Tibial nerve (tissue), 4 donors: ENCODE measurements at places on chromosomes 4 and X. TPM values are rescaled to one million over a fixed set of nuclear protein-coding genes. Genes with fewer than 3 reads are reported as not detected.

GRCh38 chrX:40439625-40440532 lies 140.9 kb upstream of the ATP6AP2 start:
- H3K4me1 ChIP-seq, result no peaks in the 10 kb centered on the region
- no peak overlapping the region for H3K4me3 ChIP-seq
- H3K27me3 ChIP-seq, result peaks cover 3% of the 10 kb centered on the region
- peak overlapping the region; percentile 14 for H3K27ac ChIP-seq
- H3K36me3 ChIP-seq, result no peaks in the 10 kb centered on the region

Gene WAS
- 32.7 TPM for total RNA-seq

Gene LRP2BP
- 3.6 TPM for total RNA-seq

Gene MAGEB1
- total RNA-seq, result not detected

GRCh38 chr4:42570221-42570620 lies 86.7 kb downstream of the ATP8A1 start:
- DNase-seq, result no peak
- H3K27ac ChIP-seq, result no peak overlapping the region
- H3K4me3 ChIP-seq, result no peak overlapping the region
- no peaks in the 10 kb centered on the region for H3K27me3 ChIP-seq
- H3K4me1 ChIP-seq, result no peaks in the 10 kb centered on the region

GRCh38 chrX:50627696-50628095 lies 157.1 kb upstream of the DGKK start:
- peaks cover 22% of the 10 kb centered on the region for H3K27me3 ChIP-seq
- no peak for DNase-seq
- H3K36me3 ChIP-seq, result no peaks in the 10 kb centered on the region
- H3K4me3 ChIP-seq, result no peak overlapping the region

Gene C4orf51
- not detected for total RNA-seq

- peaks cover 69% of the 10 kb centered on the region for H3K4me1 ChIP-seq
- no peak overlapping the region for H3K4me3 ChIP-seq
- H3K36me3 ChIP-seq, result no peaks in the 10 kb centered on the region
- DNase-seq, result no peak
Measured at GRCh38 chr4:85725721-85726170, 250.8 kb downstream of the ARHGAP24 start.

- no peaks in the 10 kb centered on the region for H3K36me3 ChIP-seq
- H3K27me3 ChIP-seq, result no peaks in the 10 kb centered on the region
- no peak for DNase-seq
- peak overlapping the region; percentile 35 for H3K4me3 ChIP-seq
Measured at GRCh38 chr4:150679018-150679764, 97.2 kb downstream of the MAB21L2 start.

DNA sequence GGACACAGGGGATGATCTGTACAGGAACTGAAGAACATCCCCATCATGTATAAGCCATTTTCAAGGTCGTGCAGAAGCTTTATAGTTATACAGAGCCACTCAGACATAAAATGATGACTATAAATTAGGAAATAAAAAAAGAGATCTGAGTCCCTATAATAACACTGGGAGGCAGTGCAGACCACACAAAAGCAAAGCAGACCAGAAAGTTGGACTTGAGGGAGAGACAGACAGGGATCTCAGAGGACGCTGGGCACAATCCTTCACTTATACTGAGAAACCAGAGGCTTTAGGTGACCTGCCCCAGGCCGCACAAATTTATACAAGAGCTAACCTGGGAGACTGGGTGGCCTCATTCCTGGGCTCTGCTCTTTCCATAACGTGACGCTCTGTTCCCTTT lies 70.5 kb downstream of the HADH start:
- peak; percentile 13 for DNase-seq
- H3K4me1 ChIP-seq, result no peaks in the 10 kb centered on the region
- no peak overlapping the region for H3K4me3 ChIP-seq
- H3K36me3 ChIP-seq, result no peaks in the 10 kb centered on the region
- H3K27ac ChIP-seq, result no peak overlapping the region
- no peaks in the 10 kb centered on the region for H3K27me3 ChIP-seq

GRCh38 chrX:34197946-34198345 lies 65.8 kb upstream of the FAM47A start:
- H3K36me3 ChIP-seq, result no peaks in the 10 kb centered on the region
- no peak for DNase-seq
- H3K27ac ChIP-seq, result no peak overlapping the region
- H3K27me3 ChIP-seq, result peaks cover 3% of the 10 kb centered on the region
- H3K4me3 ChIP-seq, result no peak overlapping the region

- no peaks in the 10 kb centered on the region for H3K27me3 ChIP-seq
- no peak overlapping the region for H3K4me3 ChIP-seq
- no peaks in the 10 kb centered on the region for H3K36me3 ChIP-seq
- no peak overlapping the region for H3K27ac ChIP-seq
Measured at GRCh38 chr4:109094056-109094455, 208.4 kb downstream of the COL25A1 start.

- no peaks in the 10 kb centered on the region for H3K27me3 ChIP-seq
- no peak overlapping the region for H3K27ac ChIP-seq
- H3K4me3 ChIP-seq, result no peak overlapping the region
Measured at GRCh38 chrX:68238568-68238967, 194.7 kb downstream of the OPHN1 start.

DNA sequence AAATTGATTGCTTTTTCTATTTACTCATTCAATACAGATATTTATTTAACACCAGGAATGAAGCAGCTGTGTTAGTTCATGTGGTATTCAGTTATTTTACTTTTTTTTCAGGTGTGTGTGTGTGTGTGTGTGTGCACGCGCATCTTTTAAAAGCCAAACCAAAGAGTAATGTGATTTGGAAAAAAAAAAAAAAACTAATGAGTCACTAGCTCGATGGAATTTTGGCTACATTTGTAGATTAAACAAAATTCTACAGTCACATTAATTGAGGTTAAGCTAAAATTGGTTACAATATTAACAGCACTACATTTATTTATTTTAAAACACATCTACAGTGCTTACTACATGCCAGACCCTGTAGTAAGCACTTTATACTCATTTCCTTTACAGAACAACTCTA lies 66.8 kb downstream of the HHIP start:
- H3K27ac ChIP-seq, result no peak overlapping the region
- no peak for DNase-seq
- no peaks in the 10 kb centered on the region for H3K36me3 ChIP-seq
- no peaks in the 10 kb centered on the region for H3K27me3 ChIP-seq
- no peak overlapping the region for H3K4me3 ChIP-seq

DNA sequence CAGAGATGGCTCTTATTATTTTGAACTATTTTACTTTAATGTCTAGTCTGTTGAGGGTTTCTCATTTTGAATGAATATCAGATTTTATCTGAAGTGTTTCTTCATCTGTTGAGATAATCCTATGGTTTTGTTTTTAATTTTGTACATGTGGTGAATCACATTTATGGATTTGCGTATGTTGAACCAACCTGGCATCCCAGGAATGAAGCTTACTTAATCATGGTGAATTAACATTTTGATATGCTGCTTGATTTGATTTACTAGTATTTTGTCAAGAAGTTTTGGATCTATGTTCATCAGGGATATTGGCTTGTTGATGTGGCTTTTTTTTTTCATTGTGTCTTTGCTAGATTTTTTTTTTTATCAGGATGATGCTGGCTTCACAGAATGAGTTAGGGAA lies 2390.9 kb downstream of the PCDH7 start:
- no peaks in the 10 kb centered on the region for H3K36me3 ChIP-seq
- H3K4me1 ChIP-seq, result no peaks in the 10 kb centered on the region
- no peak overlapping the region for H3K27ac ChIP-seq
- DNase-seq, result no peak
- no peaks in the 10 kb centered on the region for H3K27me3 ChIP-seq
- H3K4me3 ChIP-seq, result no peak overlapping the region

DNA sequence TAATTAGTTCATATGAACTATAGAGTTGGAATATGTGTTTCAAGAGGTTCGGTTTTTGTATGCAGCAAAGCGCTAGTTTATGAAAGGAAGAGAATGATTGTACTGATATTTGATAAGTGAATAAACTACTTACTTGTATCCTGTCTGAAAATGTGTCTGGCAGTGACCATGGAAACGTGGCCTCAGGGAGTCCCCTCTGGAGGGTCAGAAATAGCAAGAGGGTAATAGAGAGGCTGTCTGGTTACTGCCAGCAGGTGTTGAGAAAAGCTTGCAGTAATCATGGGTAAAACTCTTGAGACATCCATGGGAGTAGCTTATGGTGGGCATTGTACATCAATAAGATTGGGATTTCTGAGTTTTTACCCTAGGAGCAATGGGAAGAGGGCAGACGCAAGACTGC lies 77.1 kb downstream of the DCLK2 start:
- H3K4me1 ChIP-seq, result no peaks in the 10 kb centered on the region
- H3K27me3 ChIP-seq, result no peaks in the 10 kb centered on the region
- H3K4me3 ChIP-seq, result no peak overlapping the region
- no peak overlapping the region for H3K27ac ChIP-seq

GRCh38 chr4:16739997-16740624 lies 158.3 kb downstream of the LDB2 start:
- H3K4me1 ChIP-seq, result no peaks in the 10 kb centered on the region
- H3K27me3 ChIP-seq, result no peaks in the 10 kb centered on the region
- DNase-seq, result no peak
- H3K4me3 ChIP-seq, result no peak overlapping the region

DNA sequence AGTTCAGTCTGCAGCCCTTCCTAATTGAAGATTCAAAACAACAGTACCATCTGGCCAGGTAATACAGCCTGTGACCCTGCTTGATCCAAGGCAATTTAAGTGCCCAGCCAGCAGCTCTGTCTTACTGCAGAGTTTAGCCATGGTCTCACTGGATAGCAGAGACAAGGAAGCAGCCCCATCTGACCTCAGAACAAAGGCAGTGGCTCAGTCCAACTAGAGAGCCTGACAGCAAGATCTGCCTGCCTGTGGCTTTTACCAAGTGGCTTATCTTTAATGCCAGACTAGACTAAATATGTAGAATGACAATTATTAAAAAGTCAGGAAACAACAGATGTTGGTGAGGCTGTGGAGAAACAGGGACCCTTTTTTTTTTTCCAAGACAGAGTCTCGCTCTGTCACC lies 293.4 kb downstream of the DTHD1 start:
- no peaks in the 10 kb centered on the region for H3K27me3 ChIP-seq
- no peaks in the 10 kb centered on the region for H3K4me1 ChIP-seq
- no peak for DNase-seq
- H3K27ac ChIP-seq, result no peak overlapping the region
- no peaks in the 10 kb centered on the region for H3K36me3 ChIP-seq
- H3K4me3 ChIP-seq, result no peak overlapping the region

DNA sequence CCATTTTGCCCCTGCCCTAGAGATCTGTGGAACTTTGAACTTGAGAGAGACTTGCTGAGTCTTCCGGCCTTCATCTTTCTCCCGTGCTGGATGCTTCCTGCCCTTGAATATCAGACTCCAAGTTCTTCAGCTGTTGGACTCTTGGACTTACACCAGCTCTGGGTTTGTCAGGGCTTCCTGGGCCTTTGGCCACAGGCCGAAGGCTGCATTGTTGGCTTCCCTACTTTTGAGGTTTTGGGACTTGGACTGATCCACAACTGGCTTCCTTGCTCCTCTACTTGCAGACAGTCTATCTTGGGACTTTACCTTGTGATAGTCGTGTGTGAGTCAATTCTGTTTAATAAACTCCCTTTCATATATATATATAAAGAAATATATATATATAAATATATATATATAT lies 1071.0 kb downstream of the ADGRL3 start:
- no peak overlapping the region for H3K4me3 ChIP-seq
- H3K36me3 ChIP-seq, result no peaks in the 10 kb centered on the region
- H3K27ac ChIP-seq, result no peak overlapping the region
- DNase-seq, result no peak

Gene NXF3
- total RNA-seq, result 0.84 TPM

DNA sequence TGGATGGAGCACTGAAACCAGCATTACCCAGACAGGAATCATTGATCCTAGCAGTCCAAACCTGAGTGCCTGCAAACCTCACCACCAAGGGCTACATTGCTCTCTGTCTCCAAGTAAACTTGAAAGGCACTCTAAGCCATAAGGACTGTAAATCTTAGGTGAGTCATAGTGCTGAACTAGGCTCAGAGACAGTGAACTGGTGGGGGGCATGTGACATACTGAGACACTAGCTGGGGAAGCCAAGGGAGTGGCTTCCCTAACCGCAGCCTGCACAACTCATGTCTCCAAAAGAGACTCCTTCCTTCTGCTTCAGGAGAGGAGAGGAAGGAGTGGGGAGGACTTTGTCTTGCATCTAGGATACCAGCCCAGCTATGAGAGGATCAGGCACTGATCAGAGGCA lies 235.5 kb upstream of the ACTRT1 start:
- no peak overlapping the region for H3K27ac ChIP-seq
- no peaks in the 10 kb centered on the region for H3K4me1 ChIP-seq
- no peaks in the 10 kb centered on the region for H3K27me3 ChIP-seq
- DNase-seq, result no peak
- no peak overlapping the region for H3K4me3 ChIP-seq
- H3K36me3 ChIP-seq, result no peaks in the 10 kb centered on the region

DNA sequence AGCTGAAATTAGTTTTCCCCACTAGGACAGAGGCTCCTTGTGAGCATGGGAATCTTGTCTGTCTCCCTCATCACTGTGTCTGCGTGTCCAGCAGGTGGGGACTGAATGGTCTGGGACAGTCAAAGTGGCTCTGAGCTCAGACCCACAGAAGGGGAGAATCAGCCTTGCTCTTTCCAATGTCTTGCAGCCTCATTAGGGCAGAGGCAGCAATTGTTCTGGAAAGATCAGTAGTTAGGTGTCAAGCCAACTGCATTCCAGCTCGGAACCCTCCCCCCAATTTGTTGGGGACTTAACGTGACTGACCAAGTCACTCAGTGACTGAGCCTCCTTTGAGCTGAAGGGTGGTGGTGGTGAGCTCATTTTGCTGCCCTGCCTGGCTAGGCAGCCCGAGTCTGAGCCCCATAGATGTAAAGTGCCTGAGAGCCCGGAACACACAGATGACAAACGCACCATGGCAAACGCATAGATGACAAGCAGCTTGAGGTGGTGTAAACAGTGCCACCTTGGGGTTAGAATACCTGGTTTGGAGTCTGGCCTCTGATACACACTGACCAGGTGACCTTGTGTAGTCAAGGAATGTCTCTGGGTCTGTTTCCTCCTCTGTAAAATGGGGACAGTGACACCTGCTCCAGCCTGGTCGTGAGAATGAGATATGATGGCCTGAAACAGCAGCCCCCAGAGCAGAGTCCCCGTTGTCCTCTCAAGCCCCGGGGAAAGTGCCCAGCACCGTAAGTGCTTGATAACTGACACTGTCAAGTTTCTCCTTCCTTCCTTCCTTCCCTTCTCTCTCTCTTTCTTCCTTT lies 2.7 kb upstream of the SORCS2 start:
- H3K36me3 ChIP-seq, result no peaks in the 10 kb centered on the region
- no peak overlapping the region for H3K4me3 ChIP-seq
- H3K27me3 ChIP-seq, result peaks cover 29% of the 10 kb centered on the region
- H3K4me1 ChIP-seq, result peaks cover 17% of the 10 kb centered on the region
- H3K27ac ChIP-seq, result no peak overlapping the region

Gene ZCCHC18
- total RNA-seq, result 1.3 TPM

Gene EDA
- total RNA-seq, result 9.6 TPM

- H3K27me3 ChIP-seq, result no peaks in the 10 kb centered on the region
- H3K36me3 ChIP-seq, result no peaks in the 10 kb centered on the region
- H3K27ac ChIP-seq, result no peak overlapping the region
- H3K4me3 ChIP-seq, result no peak overlapping the region
Measured at GRCh38 chr4:161350946-161351345, 812.9 kb downstream of the FSTL5 start.

Gene SMIM43
- 2.2 TPM for total RNA-seq

- H3K27ac ChIP-seq, result no peak overlapping the region
- DNase-seq, result no peak
- H3K4me1 ChIP-seq, result no peaks in the 10 kb centered on the region
- no peak overlapping the region for H3K4me3 ChIP-seq
Measured at GRCh38 chrX:134613396-134613795, 44.9 kb downstream of the PLAC1 start.

Gene NKX6-1
- total RNA-seq, result 0.21 TPM
